ENCODE measurements at places on chromosomes 6 and 20.

DNA sequence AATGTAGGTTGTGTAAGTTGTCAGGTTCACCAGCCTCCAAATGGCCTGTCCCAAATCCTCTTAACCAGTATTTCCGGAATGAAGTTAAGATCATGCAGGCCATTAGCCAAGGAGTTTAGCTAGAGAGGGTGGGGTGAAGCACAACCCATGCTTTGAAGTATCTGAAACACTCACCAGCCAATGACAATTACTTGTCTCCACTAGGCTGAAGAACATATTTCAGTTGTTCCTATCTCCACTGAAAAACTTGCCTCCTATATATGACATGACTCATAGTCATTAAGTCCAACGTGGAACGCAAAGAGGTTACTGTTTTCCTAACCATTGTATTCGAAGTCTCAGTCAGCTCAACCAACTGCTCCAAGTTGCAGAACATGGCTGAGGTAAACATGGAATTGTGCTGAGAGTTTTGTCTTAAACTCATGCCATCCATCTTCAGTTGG, 37.4 kb upstream of the TNFAIP3 start:
- peak; percentile 56 for DNase-seq

DNA sequence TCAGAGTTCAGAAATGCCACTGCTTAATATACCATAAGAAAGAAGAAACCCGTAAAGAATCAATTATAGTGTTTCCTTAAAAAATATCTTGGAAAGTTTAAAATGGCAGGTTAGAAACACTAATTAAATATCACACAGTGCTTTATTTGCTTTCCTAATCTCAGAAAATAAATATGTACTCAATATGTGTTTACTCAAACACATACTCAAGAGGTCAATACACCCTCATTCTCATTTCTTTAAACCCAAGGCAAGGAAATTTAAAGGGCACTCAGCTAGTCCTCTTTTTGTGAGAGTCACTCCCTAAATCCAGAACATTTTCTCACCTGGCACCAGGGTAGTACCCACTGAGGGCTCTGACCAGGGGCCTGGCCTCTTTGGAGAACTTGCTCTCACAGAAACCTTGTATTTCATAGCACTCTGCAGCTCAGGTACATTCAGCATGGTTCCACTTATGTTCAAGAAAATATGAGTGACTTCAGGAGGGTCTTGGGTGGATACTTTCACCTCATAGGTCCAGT, 38.2 kb downstream of the ROS1 start:
- no peak for DNase-seq

DNA sequence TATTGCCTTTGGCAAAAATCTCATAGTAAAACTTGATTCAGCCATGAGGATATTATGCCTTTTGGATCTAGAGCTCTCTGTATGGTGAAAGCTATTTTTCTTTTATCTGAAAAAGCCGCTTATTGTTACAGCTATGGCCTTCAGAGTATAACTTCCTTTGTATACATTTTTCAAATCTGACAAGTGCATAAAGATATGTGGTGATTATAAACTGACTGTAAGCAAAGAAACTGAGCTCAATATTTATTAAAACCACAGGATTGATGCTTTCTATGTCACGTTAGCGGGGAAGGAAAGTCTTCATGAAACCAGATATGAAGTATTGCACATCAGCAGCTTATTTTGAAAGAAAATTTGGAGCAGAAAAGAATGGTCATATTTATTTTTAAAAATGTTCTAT, 151.8 kb downstream of the THEMIS start:
- no peak for DNase-seq

GRCh38 chr20:1297486-1297885, 31.4 kb downstream of the SNPH start:
- no peak for DNase-seq

DNA sequence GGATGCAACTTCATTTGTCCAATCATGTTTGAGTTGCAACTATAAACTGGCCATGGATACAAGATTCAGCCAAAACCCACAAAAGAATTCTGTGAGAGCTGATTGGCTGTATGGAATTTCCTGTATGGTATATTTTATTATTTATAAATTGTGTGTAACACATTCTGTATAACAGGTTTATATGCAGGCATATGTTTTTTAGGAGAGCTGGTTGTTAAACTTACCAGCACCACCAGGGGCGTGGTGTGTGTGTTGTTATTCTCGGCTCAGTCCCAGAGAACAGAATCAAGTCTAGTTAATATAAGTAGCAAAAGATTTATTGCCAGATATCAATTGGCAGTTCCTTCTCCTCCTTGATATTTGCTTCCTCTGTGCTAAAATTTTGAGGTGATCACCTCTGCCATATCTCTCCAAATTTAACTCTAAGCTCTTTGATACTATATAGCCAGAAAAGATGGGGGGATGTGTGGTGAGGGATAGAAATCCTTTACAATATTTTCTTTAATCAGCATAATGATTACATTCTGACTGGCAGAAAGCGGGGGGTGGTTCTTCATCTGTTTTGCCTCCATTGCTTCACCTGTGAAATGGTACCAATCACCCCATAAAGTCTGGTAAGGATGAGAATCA, 22.9 kb downstream of the CNBD2 start:
- peak; percentile 70 for DNase-seq

DNA sequence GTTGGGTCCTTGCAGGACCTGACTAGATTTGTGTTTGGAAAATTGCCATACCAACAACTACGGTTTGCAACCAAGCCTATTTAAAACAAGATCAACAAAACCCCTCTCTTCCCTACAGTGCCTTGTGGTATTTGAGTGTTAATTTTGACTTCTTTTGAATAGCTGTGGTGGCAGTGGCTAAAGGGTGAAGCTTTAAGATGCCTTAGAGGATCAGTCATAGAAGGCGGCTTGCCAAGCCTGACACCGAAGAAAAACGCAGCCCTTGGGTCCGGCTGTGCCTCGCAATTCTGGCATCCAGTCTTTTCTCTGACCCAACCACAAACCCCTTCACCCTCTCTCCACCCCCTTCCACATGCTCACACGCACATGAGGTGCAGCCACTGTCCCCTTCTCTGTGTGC, 32.6 kb downstream of the BMP6 start:
- DNase-seq = no peak

GRCh38 chr20:36183155-36183944, 28.8 kb downstream of the EPB41L1 start:
- DNase-seq = no peak

- DNase-seq = no peak
Measured at GRCh38 chr6:42403421-42403820, 48.3 kb downstream of the TRERF1 start.

DNA sequence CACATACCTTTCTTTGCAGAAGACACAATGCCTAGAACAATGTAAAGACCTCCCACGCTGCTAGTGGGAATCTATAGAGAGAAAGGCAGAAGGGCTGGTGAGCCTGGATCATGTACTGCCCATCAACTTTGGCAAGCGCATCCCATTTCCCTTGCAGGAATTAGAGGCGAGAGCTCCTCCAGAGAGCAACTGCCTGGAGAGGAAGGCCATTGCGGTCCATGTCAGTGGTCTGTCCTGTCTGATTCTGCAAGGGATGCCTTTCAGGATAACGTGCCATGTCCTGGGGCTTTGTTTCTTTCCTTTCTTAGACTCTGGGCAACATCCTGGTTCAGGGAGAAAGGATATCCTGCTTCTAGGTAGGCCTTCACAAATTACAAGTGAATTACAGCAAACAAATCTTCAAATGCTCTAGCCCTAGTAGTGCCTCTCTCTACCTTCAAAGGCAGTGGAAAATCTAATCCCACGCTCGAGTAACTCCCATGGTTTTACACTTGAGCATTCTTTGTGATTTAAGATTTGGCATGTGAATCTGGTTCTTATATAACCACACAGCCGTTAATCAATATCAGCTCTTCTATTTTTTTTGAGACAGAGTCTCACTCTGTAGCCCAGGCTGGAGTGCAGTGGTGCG, 38.5 kb downstream of the GCNT2 start:
- DNase-seq = no peak

GRCh38 chr20:6007529-6008103, 46.2 kb downstream of the LRRN4 start:
- no peak for DNase-seq

GRCh38 chr6:20559924-20560551, 25.8 kb downstream of the CDKAL1 start:
- no peak for DNase-seq

GRCh38 chr6:7541175-7542064, at the start of gene DSP:
Gene DSP (plus strand): TSS chr6:7541671. CDS start chr6:7541916, 245 bp downstream.
- DNase-seq = no peak

DNA sequence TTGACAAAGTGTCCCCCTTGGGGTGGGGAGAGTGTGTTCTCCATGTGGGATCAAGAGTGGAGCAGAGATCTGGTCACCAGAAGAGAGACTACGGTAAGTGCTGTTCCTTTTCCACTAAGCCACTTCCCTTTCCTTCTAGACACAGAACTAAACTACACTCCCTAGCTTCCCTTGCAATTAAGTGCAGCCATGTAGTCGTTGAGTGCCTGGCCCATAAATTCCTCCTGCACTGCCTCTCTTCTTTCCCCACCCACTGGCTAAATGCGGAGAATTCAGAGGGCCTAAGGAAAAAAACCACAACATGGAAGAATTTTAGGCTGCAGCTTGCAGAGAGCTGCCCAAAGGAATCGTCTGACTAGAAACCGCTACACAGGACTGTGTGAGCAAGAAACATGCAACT, 1.5 kb downstream of the WDR27 start:
- DNase-seq = no peak

DNA sequence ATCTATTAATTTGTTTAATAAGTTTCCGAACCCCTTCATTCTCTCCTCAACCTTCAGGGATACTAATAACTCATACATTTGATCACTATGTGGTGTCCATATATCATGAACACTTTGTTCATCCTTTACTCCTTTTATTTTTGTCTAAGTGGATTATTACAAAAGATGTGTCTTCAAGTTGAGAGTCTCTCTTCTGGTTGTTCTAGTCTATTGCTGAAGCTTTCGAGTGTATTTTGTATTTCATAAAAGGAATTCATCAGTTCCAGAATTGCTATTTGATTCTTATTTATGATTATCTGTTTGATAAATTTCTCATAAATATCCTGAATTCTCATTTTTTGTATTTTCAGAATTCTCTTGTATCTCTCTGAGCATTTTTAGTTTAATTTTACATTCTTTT, 96.5 kb upstream of the RUNX2 start:
- DNase-seq = no peak

- DNase-seq = no peak
Measured at GRCh38 chr20:62020935-62021701, 44.6 kb downstream of the TAF4 start.

DNA sequence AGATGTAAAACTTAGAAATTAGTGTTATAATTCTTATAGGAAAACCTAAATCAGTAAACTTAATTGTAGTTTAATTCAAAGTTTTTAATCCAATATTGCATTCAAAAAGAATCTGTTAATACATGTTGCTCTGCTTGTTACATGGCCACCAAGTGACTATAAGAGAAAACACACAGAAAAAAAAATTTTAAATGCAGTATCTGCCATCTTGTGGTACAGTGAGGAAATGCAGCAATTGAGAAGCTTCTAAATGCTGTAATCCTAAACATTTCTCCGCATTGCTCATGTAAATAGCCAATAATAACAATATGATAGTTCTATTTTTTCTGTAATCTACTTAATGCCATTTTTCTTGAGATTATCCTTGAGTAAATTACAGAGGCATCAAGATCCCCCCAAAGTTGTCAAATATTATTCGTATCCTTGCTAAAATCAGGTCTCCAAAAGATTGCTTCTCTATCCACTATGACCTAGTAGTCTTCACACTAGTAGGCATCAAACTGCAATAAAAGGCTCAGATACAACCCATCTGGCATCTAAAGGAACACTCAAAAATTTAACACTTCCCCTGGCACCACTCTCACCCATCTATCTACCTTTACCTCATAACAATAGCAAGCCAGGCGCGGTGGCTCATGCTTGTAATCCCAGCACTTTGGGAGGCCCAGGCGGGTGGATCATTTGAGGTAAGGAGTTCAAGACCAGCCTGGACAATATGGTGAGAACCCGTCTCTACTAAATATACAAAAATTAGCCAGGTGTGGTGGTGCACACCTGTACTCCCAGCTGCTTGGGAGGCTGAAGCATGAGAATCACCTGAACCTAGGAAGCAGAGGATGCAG, 34.6 kb downstream of the HDAC2 start:
- peak; percentile 48 for DNase-seq

DNA sequence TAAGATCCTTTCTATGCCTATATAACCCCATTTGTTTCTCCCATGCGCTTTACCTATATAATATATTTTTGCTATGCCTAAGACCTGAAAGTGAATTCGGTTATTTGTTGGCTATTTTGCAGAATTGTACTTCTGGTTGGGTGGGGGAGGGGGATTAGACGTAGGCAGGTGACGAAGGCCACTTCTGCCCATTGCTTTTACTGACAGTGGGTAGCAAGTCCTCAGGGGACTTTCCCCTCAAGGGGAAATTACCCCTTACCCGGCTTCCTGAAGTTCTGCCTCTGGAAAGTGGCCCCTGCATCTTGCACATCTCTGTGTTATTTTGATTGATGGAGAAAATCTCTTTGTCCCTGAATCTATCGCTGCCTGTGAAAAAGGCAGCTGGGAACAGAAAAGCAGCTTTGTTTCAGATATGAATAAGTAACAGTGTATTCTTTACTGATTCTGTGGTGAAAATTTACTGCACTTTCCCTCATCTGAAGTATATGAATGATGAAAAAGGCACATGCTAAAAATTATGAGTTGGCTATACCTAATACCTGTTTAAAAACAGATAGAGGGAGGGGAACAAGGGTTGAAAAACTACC, 133.9 kb downstream of the UTRN start:
- DNase-seq = no peak

GRCh38 chr6:16067568-16067967, 61.3 kb upstream of the MYLIP start:
- DNase-seq = no peak

GRCh38 chr20:62411479-62412193, 4.6 kb upstream of the CABLES2 start:
- DNase-seq = no peak

DNA sequence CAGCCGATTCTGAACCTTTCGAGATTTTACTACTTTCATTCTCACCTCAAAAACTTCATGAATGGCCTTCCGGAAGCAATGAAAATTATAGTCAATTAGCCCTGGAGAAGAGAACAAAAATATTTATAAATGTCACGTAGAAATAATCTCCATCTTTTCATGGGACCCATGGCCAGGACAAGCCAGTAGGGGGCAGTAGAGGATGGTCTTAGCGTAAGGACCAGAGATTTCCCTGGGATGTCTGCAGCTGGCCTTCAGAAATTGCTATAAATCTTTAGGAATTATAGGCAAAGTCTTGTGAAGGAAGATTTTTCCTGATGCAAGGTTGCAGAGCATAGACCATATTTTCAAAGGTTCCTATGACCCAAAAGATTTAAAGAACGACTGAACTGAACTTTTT, 15.6 kb upstream of the UBE2J1 start:
- peak; percentile 66 for DNase-seq

DNA sequence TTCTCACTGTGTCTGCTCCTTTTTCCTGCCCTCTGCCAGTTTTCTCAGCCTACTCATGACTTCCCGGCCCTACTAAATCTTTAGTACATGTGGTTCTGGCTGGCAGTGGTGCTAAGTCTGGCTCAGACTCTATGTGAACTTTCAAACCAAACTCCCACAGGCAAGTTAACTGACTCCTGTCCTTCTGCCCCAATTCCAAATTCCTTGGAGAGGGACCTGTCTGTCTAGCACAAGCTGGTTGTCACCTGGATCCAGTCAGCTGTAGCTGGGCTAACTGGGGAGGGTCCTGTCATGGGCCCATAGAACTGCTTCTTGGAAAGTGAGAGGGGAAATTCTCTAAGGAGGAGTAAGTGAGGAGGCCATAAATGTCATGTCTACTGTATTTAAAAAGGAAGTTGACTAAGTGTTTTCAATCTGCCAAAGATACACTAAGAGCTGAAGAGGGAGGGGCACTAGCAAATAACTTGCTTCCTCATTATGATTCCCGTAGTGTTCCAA, 240.1 kb downstream of the KCNQ5 start:
- no peak for DNase-seq

Measured in COLO829 (cell line).